ENCODE measurements at places on chromosomes 4 and X. TPM values are rescaled to one million over a fixed set of nuclear protein-coding genes. Genes with fewer than 3 reads are reported as not detected.

CDX4 gene
- not detected for polyA plus RNA-seq

DNA sequence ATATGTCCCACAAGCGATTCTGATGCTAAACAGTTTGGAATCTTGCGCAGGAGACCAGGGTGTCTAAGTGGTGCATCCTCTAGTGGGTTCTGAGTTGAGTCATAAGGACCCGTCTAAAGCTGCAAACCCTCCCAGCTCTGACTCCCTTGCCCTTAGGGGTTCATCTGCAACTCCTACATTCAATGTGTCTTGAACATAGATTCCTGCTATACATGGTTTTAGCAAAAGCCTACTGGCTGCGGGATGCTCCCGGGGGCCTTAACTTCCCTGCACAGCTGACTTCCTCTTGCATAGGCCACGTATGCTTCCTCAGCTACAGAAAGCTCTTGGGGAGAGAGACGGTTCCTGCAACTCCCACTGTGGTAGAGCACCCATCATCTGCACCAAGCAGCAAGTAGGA lies 236.7 kb downstream of the EVC2 start:
- no peak for DNase-seq

ARHGAP6 gene
- polyA plus RNA-seq, result 9.9 TPM

DNA sequence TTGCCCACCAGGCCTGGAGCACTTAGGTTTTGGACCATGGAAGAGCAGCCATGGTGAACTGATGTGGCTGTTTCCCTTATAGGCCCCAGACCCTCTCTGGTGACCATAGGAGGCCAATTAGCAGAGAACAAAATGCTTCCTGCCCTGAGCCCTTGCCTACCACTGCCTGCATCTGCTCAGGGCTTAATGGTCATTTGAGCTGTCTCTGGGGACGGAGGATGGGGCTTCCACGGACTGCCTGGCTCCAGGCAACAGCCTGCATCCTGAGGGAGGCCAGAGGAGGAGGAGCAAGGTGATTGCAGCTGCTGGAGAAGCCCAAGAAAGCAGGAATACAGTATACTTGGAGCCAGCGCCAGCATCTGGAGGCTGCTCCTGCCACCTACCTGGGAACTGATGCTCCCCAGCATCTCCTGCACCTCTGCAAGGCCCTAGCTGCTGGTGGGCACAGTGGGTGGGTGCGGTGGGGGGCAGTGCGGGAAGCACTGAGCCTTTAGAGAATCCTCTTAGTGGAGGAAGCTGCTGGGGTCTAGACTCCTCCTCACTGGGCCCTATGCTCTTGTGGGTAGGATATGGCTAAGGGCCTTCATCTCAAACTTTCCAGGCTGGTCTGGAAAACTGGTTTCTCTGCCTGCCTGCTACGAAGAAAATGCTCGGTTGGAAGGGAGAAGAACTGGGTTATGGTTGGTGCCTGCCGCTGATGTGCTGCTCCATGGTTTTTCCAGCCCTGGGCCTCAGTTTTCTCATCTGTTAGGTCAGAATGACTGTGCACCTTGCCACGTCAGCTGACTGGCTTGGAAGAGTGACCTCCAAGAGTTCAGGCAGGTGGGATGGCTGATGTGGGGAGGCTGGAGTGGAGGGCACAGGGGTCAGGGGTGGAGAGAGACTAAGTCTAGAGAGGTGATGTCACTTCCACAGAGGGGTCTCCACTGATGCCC lies 158.8 kb upstream of the PJA1 start:
- peak; percentile 37 for DNase-seq

FGA gene
- polyA plus RNA-seq, result 9.4 TPM

DNA sequence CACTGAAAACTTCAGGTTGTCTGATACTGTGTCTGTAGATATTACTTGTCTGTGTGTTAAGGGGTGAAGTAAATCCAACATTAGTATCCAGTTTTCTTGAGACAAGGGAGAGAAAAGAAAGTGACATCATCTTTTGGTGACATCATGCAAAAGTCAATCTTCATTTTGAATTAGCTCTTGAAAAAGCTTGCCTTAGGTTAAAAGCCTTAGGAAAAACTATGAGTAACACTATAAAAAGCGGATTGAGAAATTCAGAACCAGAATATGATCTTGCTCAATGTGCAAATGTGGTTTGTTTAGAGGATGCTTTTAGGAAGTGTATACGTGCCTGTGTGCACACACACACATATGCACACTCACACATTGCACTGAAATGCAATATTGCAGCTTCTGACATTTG lies 345.8 kb upstream of the CASK start:
- peak; percentile 19 for DNase-seq

- no peak for DNase-seq
Measured at GRCh38 chrX:31708116-31708515, 636.3 kb upstream of the FTHL17 start.

DNA sequence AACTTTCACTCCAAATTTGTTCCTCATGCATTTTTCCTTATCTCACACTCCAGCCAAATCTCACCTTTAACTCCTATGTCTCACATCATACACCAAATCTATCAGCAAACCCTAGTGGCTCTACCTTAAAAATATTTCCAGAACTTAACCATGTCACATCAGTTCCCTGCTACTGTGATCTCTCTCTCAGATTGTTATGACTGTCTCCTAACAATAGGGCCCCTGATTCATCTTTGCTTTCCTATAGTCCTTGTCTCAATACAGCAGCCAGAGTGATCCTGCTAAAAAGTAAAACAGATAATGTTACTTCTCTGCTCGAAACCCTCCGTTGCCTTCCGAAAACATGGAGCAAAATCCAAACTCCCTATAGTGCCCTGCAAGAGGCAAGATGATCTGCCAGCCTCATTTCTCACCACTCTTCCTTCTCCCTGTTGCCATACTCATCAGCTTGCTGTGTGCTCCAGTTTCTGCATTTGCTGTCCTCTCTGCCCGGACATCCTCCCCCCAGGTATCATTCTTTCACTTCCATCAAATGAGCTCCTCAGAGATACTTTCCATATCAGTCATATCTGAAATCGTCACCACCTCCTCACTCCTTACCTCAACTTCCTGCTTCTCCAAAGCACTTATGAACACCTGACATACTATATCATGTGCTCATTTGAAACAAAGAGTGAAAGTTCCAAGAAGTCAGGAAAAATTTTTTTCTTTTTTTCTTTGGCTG lies 293.4 kb upstream of the NR3C2 start:
- no peak for DNase-seq

- peak; percentile 74 for DNase-seq
Measured at GRCh38 chr4:663438-664428, 10.3 kb downstream of the ATP5ME start.

CACNA1F gene
- not detected for polyA plus RNA-seq

GRCh38 chr4:130479020-130479419 lies 1383.1 kb downstream of the C4orf33 start:
- no peak for DNase-seq

GRCh38 chr4:64893205-64893604 lies 484.0 kb upstream of the TECRL start:
- peak; percentile 5 for DNase-seq

INTS6L gene
- polyA plus RNA-seq, result 7.6 TPM

GPR82 gene
- polyA plus RNA-seq, result not detected

GRCh38 chrX:138886769-138887168 lies 175.3 kb upstream of the FGF13 start:
- DNase-seq, result peak; percentile 13

CHRNA9 gene
- polyA plus RNA-seq, result 0.20 TPM

- no peak for DNase-seq
Measured at GRCh38 chrX:84712621-84713020, 210.4 kb upstream of the HDX start.

- DNase-seq, result no peak
Measured at GRCh38 chr4:169263791-169264392, 6.9 kb downstream of the SH3RF1 start.

GUCY1A1 gene
- 13.7 TPM for polyA plus RNA-seq

- DNase-seq, result no peak
Measured at GRCh38 chr4:20486433-20486832, 213.8 kb upstream of the PACRGL start.

- DNase-seq, result no peak
Measured at GRCh38 chrX:101022020-101022419, 29.9 kb downstream of the TRMT2B start.

DNA sequence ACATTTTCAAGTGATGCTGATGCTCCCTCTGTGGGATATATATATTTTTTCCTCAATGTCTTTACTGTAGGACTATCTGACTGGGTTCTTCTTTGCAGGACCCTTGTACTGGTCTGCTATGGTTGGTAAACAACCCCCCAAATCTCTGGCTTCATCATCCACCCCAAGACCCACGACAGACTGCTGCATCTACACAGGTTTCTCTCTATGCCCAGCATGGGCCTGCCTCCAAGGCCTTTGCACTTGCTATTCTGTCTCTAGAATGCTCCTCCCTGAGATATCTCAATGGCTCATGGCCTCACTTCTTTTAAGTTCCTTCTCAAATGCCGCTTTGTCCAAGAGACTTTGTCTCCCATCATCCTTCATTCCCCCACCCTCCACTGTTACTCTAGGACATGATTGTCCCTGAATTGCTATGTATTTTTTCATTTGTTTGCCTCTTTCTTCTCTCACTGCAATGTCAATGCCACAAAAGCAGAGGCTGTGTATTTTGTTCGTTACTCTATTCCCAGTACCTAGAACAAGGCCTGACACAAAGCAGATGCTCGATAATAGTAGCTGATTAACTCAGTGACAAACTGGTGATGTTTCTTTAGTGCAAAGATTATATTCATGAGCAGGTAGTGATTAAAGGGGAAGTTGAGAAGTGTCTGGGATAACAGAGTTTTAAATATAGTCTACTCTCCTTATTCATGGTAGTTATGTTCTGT lies 6.6 kb downstream of the EVC start:
- DNase-seq, result no peak

WDFY3 gene
- polyA plus RNA-seq, result 11.8 TPM

TMEM33 gene
- 24.5 TPM for polyA plus RNA-seq

DNA sequence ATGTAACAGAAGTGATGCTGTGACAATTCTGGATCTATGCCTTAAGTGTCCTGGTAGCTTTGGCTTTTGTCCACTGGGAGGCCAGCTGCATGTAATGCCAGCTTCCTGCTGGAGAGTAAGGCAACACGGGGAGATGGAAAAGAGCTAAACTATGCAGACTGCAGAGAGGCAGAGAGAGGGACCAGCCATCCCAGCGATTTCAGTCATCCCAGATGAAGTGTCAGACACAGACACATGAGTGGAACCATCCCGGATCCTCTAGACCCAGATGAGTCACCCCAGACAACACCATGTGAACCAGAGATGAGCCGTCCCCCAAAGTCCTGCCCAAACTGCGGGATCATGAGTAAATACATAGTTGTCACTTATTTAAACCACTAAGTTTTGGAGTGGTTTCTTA lies 14.6 kb downstream of the SRPX start:
- DNase-seq, result no peak

- peak; percentile 98 for DNase-seq
Measured at GRCh38 chr4:143335979-143336780, 496 bp upstream of the GAB1 start.

KIAA1210 gene
- 0.15 TPM for polyA plus RNA-seq

GRCh38 chr4:114561590-114561989 lies 37.0 kb upstream of the UGT8 start:
- DNase-seq, result no peak

DNA sequence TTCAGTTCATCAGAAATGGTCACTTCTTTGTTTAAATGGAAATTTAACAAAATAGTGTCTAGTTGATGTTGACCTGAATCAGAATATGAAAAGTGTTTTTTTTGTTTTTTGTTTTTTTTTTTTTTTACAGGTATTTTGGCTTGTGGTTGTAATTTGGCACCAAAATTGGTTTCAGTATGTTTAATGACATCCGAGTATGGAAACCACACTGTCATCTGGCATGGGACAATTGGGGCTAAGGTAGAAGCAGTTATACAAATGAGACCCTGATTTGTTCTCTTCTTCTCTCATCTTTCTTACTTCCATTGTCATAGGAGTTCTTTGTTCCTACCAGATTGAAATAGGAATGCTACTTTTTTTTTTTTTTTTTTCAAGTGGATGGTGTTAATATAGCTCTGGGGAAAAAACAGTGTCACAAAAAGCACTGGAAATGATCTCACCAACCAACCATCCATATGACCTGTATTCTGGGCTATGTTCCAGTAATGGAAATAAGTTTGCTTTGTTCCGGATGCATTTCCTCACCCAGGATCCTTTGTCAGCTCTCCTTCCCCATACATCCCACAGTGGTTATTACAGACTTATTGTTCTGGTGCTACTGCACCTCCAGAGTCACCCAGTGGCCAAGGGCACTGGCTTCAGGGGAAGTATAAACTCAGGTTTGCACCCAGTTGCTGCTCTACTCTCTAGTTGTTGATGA lies 95.8 kb downstream of the ATXN3L start:
- peak; percentile 84 for DNase-seq

GRCh38 chr4:54165438-54165837 lies 63.7 kb upstream of the PDGFRA start:
- peak; percentile 93 for DNase-seq

HTRA3 gene
- 40.7 TPM for polyA plus RNA-seq

GRCh38 chr4:4853371-4853823 lies 6.1 kb upstream of the MSX1 start:
- DNase-seq, result no peak

LONRF3 gene
- polyA plus RNA-seq, result 2.2 TPM

PDGFC gene
- 49.3 TPM for polyA plus RNA-seq

DNA sequence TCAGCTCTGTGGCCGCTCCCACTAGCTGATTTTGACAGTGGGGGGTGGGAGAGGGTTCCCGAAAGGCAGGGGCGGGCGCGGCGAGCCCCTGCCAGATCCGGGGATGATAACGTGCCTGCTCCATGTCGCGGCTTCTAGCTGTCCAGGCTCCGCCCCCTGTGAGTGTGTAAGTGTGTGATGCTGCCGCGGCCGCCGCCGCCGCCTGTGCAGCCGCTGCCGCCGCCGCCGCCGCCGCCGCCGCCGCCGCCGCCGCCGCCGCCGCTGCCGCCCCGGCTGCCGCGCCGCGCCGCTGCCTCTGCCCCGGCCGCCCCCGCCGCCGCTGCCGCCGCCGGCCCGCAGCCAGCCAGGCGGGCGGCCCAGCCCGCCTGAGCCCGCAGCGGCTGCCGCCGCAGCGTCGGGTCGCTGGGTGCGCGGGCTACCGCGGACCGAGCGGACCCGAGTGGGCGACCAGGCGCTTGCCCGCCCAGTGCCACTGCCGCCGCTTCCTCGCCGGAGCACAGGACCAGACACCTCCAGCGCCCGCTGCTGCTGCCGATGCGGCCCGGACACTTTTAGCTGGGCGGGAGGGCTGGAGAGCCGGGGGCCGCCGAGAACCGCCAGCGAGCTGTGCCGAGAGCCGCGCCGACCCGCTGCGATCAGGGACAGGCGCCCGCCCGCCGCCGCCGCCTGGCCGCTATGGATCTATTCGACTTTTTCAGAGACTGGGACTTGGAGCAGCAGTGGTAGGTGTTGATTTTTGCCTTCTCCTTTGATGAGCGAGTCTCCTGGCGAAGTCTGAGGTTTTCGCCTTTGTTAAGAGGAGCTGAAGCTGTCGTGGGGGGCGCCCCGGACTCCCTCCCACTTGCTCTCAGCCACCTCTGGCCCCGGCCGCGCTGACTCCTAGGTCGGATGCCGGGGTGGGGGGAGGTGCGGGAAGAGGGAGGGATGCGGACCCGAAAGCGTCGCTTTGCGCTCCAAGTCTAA lies at the start of gene AFF2:
Gene AFF2, plus strand, starts transcription at position 195 of the 963 bp plus-strand sequence. Its CDS starts 481 bp downstream, at position 676.
- peak; percentile 60 for DNase-seq

- no peak for DNase-seq
Measured at GRCh38 chr4:40520533-40520932, 109.1 kb downstream of the RBM47 start.

Data from muscle of leg (tissue), 16 donors.